Hair follicular keratinocyte (primary cell): ENCODE measurements at places on chromosomes 12 and 14. TPM values are rescaled to one million over a fixed set of nuclear protein-coding genes. Genes with fewer than 3 reads are reported as not detected.

The AVPR1A gene
- not detected in 2 replicates for total RNA-seq

The TAS2R9 gene
- total RNA-seq = not detected in 2 replicates

The FCF1 gene
- 18.9 and 22.2 TPM in 2 replicates for total RNA-seq

The DNAJC22 gene
- 0.11 TPM in 1 of 2 replicates, not detected in the other for total RNA-seq

The TMEM119 gene
- 0.08 and 0.49 TPM in 2 replicates for total RNA-seq

The STON2 gene
- total RNA-seq = 63.0 and 81.2 TPM in 2 replicates

The POTEG gene
- total RNA-seq = not detected in 2 replicates

The HOXC4 gene
- 4.1 and 4.4 TPM in 2 replicates for total RNA-seq

The HOXC9 gene
- 3.5 and 5.2 TPM in 2 replicates for total RNA-seq

The BEST3 gene
- not detected in 2 replicates for total RNA-seq

The PA2G4 gene
- total RNA-seq = 183 and 356 TPM in 2 replicates

The OR10G3 gene
- not detected in 2 replicates for total RNA-seq

The CLEC7A gene
- total RNA-seq = not detected in 2 replicates

The MDP1 gene
- total RNA-seq = 11.4 and 18.3 TPM in 2 replicates

The ANKS1B gene
- total RNA-seq = not detected in 2 replicates

The PIANP gene
- total RNA-seq = not detected in 2 replicates

The RPL6 gene
- total RNA-seq = 2,076 and 2,203 TPM in 2 replicates

The ACOT6 gene
- total RNA-seq = not detected in 2 replicates

The NR4A1 gene
- total RNA-seq = 2.5 and 3.1 TPM in 2 replicates

The CLEC2A gene
- total RNA-seq = not detected in 2 replicates

The DLK1 gene
- total RNA-seq = not detected in 2 replicates

The ERP27 gene
- 0.08 and 0.19 TPM in 2 replicates for total RNA-seq

The ADAMTS20 gene
- not detected in 2 replicates for total RNA-seq

The KCNH5 gene
- total RNA-seq = not detected in 2 replicates

The CALCOCO1 gene
- total RNA-seq = 23.5 and 44.8 TPM in 2 replicates

The CPNE6 gene
- not detected in 2 replicates for total RNA-seq

The AKAP5 gene
- under 0.01 TPM in 1 of 2 replicates, not detected in the other for total RNA-seq

The SERPINA3 gene
- 0.57 and 3.8 TPM in 2 replicates for total RNA-seq

The IL31 gene
- not detected in 2 replicates for total RNA-seq

The FITM1 gene
- total RNA-seq = not detected in 2 replicates

The PLEKHD1 gene
- not detected in 2 replicates for total RNA-seq

The PAPOLA gene
- 55.8 and 65.9 TPM in 2 replicates for total RNA-seq

The MANSC1 gene
- total RNA-seq = 4.6 and 5.2 TPM in 2 replicates

The DPPA3 gene
- not detected in 2 replicates for total RNA-seq

The CABP1 gene
- total RNA-seq = 0.30 TPM in 1 of 2 replicates, not detected in the other

The MMP19 gene
- total RNA-seq = 3.8 and 8.1 TPM in 2 replicates

The KLHDC1 gene
- total RNA-seq = 0.47 and 2.1 TPM in 2 replicates

The KRT73 gene
- total RNA-seq = not detected in 2 replicates

The SLCO1C1 gene
- not detected in 2 replicates for total RNA-seq

The HSPB8 gene
- total RNA-seq = 0.15 and 0.39 TPM in 2 replicates
